ENCODE measurements at places on chromosomes 6 and 20.

- DNase-seq, result no peak
- no peaks in the 10 kb centered on the region for H3K4me1 ChIP-seq
- no peak overlapping the region for H3K27ac ChIP-seq
- H3K27me3 ChIP-seq, result no peaks in the 10 kb centered on the region
Observed at GRCh38 chr20:11375966-11376365, 541.7 kb upstream of the BTBD3 start.

DNA sequence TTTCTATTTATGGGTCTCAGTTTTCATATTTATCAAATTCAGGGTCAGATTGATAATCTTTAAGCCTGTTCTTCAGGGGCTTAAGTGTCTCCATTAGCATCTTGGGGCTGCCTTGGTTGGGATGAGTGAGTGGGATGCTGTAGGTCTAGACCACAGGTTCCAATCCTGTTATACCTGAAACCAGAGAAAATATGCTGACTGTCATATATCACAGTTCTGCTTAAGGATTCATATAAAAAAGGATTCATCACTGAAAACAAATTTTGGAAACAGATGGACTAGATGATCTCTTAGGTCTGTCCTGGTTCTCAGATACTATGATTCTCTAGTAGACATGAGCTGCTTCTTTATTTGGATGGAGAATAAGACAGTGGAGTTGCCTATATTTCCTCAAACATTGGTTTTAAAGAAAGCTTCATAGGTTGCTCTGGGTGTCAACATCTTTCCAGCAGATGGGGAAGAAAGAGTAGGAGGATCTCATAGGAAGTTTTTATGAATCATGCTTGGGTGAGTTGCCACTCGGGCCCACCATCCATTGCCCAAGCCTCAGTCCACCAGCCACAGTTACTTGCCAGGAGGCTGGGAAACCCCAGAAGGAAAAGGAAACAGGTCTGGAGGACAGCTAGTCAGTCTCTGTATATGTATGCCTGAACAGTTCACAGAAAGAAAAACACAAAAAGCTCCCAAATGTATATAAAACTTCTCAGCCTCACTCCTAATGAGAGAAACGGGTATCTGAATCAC lies 42.9 kb upstream of the MAP7 start:
- no peak for DNase-seq
- peaks cover 45% of the 10 kb centered on the region for H3K36me3 ChIP-seq
- H3K27ac ChIP-seq, result peak overlapping the region; percentile 77
- no peaks in the 10 kb centered on the region for H3K27me3 ChIP-seq
- H3K4me1 ChIP-seq, result peaks cover 19% of the 10 kb centered on the region
- H3K4me3 ChIP-seq, result no peak overlapping the region

- no peaks in the 10 kb centered on the region for H3K4me1 ChIP-seq
- no peak overlapping the region for H3K4me3 ChIP-seq
Observed at GRCh38 chr6:37309046-37309445, 44.7 kb upstream of the RNF8 start.

DNA sequence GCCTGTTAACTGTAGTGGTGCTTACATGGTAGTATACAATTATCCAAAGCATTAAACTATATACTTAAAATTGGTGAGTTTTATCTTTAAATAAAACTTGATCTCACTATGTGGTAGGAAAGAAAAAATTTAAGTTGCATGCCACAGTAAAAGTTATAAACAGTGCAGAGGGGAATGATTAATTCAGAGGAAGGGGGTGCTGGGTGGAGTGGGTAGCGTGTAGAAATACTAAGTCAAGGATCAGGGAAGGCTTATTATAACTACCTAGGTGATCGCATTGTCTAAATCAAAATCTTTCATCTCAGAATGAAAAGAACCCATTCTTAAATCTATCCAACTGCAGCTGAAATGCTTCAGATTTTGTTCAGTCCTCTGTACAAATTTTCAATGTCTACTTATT lies 428.3 kb downstream of the ADGRB3 start:
- H3K27me3 ChIP-seq, result no peaks in the 10 kb centered on the region
- no peaks in the 10 kb centered on the region for H3K36me3 ChIP-seq
- no peak overlapping the region for H3K27ac ChIP-seq
- no peak overlapping the region for H3K4me3 ChIP-seq

DNA sequence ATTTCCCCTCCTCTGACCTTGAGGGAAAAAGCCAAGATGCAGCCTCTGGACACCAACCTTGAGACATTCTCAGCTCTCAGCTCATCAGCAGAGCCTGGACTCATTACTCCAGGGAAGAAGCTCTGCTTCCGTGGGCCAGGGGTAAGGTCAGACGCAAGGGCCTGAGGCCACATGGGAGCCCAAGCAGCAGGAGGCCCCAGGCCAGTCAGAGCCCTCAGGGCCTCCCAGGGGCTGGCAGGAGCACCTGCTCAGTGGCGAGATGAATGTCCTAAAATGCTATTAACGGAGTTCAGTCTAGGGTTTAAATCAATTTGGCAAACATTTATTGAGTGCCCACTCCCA lies 208.6 kb downstream of the ERMARD start:
- peaks cover 5% of the 10 kb centered on the region for H3K27me3 ChIP-seq
- peaks cover 1% of the 10 kb centered on the region for H3K36me3 ChIP-seq
- no peak for DNase-seq
- H3K4me3 ChIP-seq, result no peak overlapping the region
- peaks cover 20% of the 10 kb centered on the region for H3K4me1 ChIP-seq

GRCh38 chr6:156219973-156220372 lies 557.2 kb upstream of the ARID1B start:
- H3K27ac ChIP-seq, result no peak overlapping the region
- no peak for DNase-seq
- H3K27me3 ChIP-seq, result no peaks in the 10 kb centered on the region
- H3K4me1 ChIP-seq, result no peaks in the 10 kb centered on the region
- no peak overlapping the region for H3K4me3 ChIP-seq

DNA sequence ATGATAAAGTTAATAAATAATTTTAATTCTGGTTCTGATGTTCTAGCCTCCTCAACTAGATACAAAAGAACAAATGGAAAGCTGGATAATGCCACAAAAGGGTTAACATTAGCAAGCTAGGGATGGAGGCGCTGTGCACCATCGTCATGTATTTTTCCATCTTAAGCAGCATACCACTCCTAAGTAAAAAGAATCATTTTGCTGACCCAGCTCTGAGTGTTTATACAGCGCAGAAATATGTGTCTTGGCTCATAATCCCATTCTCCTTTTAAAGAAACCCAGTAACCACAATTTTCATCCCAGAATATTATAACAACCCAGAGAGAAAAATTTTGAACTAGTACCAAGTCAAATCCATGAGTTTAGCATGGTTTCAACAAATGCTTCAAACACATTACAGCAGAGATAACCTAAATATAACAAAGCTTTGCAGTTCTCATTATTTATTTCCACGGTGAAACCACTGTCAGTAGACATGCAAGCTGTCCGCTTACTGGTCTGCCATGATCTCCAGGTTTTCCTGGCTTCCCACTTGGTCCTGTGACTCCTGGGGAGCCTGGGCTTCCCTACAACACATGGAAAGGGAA lies 111.1 kb downstream of the COL12A1 start:
- no peaks in the 10 kb centered on the region for H3K4me1 ChIP-seq
- no peaks in the 10 kb centered on the region for H3K36me3 ChIP-seq
- no peaks in the 10 kb centered on the region for H3K27me3 ChIP-seq
- DNase-seq, result no peak
- no peak overlapping the region for H3K4me3 ChIP-seq
- no peak overlapping the region for H3K27ac ChIP-seq

- no peaks in the 10 kb centered on the region for H3K27me3 ChIP-seq
- no peak for DNase-seq
- H3K27ac ChIP-seq, result no peak overlapping the region
- no peak overlapping the region for H3K4me3 ChIP-seq
- no peaks in the 10 kb centered on the region for H3K4me1 ChIP-seq
Observed at GRCh38 chr6:156065849-156066248, 610.2 kb upstream of the NOX3 start.

DNA sequence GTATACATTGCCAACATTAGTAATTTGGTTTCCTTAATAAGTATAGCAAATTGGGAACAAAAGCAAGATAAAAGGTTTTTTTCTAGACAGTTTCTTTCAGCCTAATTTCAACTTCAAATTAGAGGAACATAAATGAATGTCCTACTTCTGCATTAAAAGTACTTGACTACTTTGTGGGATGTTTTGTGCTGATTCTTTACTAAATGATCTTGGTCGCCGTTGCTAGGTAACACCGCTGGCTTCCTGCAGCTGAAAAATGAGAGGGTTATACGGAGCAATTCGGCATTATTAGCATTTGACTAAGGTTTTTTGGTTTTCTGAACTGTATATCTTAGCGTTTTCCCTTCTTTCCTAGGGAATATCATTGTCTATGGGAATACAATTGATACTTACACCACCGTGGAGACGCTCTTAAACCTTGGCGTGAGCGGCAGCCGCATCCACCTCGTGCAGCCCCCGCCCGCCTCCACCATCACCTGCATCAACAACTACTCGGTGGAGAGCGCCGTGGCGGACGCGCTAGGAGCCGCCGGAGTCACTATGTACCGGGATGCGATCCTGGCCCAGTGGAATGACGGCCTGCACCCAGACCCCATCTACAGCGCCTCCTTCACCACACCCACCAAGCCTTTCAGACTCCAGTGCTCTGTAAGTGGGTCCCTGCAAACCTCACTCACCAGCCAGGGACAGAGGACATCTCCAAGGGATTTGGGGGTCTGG lies 90.9 kb upstream of the INSM1 start:
- H3K27me3 ChIP-seq, result peaks cover 25% of the 10 kb centered on the region
- no peak for DNase-seq
- no peaks in the 10 kb centered on the region for H3K36me3 ChIP-seq
- H3K4me1 ChIP-seq, result peaks cover 4% of the 10 kb centered on the region
- H3K27ac ChIP-seq, result no peak overlapping the region

DNA sequence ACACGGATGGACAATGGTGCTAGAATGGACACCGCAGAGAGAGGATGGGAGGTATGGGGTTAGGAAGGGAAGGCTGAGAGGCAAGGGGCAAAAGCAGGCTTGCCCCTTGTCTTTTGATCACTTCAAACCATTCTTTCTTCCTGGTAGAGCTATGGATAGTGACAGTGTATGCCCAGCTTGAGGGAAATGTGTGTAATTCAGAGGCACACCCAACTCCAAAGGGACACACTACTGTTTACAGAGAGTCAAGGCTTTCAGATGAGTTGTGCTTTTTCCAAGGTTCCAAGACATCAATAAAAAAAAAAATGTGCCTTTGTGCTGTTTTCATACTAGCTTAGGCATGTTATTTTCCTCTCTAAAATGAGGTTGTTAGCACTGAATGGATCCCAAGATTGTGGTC lies 185.0 kb downstream of the MCHR2 start:
- peaks cover 27% of the 10 kb centered on the region for H3K27me3 ChIP-seq
- no peaks in the 10 kb centered on the region for H3K4me1 ChIP-seq
- no peak overlapping the region for H3K4me3 ChIP-seq
- H3K27ac ChIP-seq, result no peak overlapping the region
- DNase-seq, result no peak

- no peak overlapping the region for H3K4me3 ChIP-seq
- no peaks in the 10 kb centered on the region for H3K4me1 ChIP-seq
- no peaks in the 10 kb centered on the region for H3K36me3 ChIP-seq
- peaks cover 14% of the 10 kb centered on the region for H3K27me3 ChIP-seq
Observed at GRCh38 chr20:44171775-44172571, 15.0 kb downstream of the JPH2 start.

- H3K4me3 ChIP-seq, result no peak overlapping the region
- peaks cover 39% of the 10 kb centered on the region for H3K4me1 ChIP-seq
- no peaks in the 10 kb centered on the region for H3K27me3 ChIP-seq
- H3K36me3 ChIP-seq, result no peaks in the 10 kb centered on the region
- H3K27ac ChIP-seq, result no peak overlapping the region
Observed at GRCh38 chr6:149111556-149112115, 205.9 kb upstream of the TAB2 start.

GRCh38 chr6:37695273-37695672 lies 2.4 kb downstream of the MDGA1 start:
- DNase-seq, result no peak
- H3K4me3 ChIP-seq, result peak overlapping the region; percentile 77
- no peak overlapping the region for H3K27ac ChIP-seq
- no peaks in the 10 kb centered on the region for H3K36me3 ChIP-seq
- peaks cover 21% of the 10 kb centered on the region for H3K4me1 ChIP-seq
- H3K27me3 ChIP-seq, result peaks cover 19% of the 10 kb centered on the region
